HCT116 (cell line): ENCODE measurements at places on chromosomes 1 and 21. TPM values are rescaled to one million over a fixed set of nuclear protein-coding genes. Genes with fewer than 3 reads are reported as not detected.

NPHS2 gene
- not detected for total RNA-seq

ADORA1 gene
- total RNA-seq, result 2.8 TPM

UCK2 gene
- total RNA-seq, result 88.4 TPM

C1orf185 gene
- total RNA-seq, result not detected

CASP9 gene
- 10.6 TPM for total RNA-seq

VWA5B1 gene
- total RNA-seq, result not detected

HSF2BP gene
- total RNA-seq, result 0.59 TPM

SH2D5 gene
- 10.4 TPM for total RNA-seq

IBA57 gene
- 11.6 TPM for total RNA-seq

CBR1 gene
- total RNA-seq, result 0.91 TPM

CADM3 gene
- not detected for total RNA-seq

CFHR1 gene
- total RNA-seq, result 0.34 TPM

USP1 gene
- total RNA-seq, result 37.8 TPM

CCDC27 gene
- not detected for total RNA-seq

C1orf174 gene
- total RNA-seq, result 33.7 TPM

OR2L5 gene
- total RNA-seq, result not detected

INSRR gene
- total RNA-seq, result not detected

ZNF648 gene
- total RNA-seq, result 0.57 TPM

KRTAP10-1 gene
- total RNA-seq, result not detected

CD53 gene
- 0.96 TPM for total RNA-seq

DPT gene
- total RNA-seq, result not detected

CNTN2 gene
- 0.15 TPM for total RNA-seq

CDCA8 gene
- total RNA-seq, result 51.7 TPM

CFHR2 gene
- not detected for total RNA-seq

OR14A2 gene
- not detected for total RNA-seq

ARHGAP29 gene
- 128 TPM for total RNA-seq

LRRC8B gene
- 17.9 TPM for total RNA-seq

CELA3A gene
- 9.0 TPM for total RNA-seq

LUZP1 gene
- total RNA-seq, result 22.4 TPM

RASAL2 gene
- total RNA-seq, result 11.7 TPM

PACC1 gene
- total RNA-seq, result 17.6 TPM

PAPPA2 gene
- not detected for total RNA-seq

RGS7 gene
- total RNA-seq, result not detected

BTG3 gene
- total RNA-seq, result 67.1 TPM

NBL1 gene
- total RNA-seq, result 75.4 TPM

LINGO4 gene
- not detected for total RNA-seq

LORICRIN gene
- total RNA-seq, result not detected

PSMG1 gene
- total RNA-seq, result 83.7 TPM

KIAA0319L gene
- total RNA-seq, result 35.6 TPM

ZNF436 gene
- total RNA-seq, result 8.1 TPM

FAM72B gene
- 10.2 TPM for total RNA-seq

IL20 gene
- total RNA-seq, result not detected

TNFSF4 gene
- 0.89 TPM for total RNA-seq

CYP4B1 gene
- total RNA-seq, result 0.30 TPM

ZNF683 gene
- total RNA-seq, result not detected

MPL gene
- not detected for total RNA-seq

AJAP1 gene
- total RNA-seq, result not detected

OR2T2 gene
- total RNA-seq, result not detected
